ENCODE measurements at places on chromosomes 1 and 21. TPM values are rescaled to one million over a fixed set of nuclear protein-coding genes. Genes with fewer than 3 reads are reported as not detected.

DNA sequence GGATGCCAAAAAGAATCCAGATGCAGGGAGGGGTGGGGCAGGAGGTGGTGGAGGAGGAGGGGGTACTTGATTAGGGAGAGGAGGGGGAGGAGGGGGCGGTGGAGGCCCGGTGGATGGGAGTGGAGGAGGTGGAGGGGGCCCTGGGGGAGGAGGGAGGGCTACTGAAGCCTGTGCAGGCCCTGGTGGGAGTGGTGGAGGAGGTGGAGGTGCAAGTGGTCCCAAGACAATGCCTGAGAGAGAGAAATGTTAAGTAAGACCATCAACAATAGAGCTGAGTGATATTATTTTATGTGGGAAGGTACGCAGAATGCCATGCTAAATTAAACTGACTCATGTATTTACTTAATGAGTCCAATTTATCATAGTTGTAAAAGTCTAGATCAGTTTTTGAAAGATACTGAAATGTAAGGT is 86.8 kb upstream of the LBR start:
- no peak for DNase-seq

C1orf141 gene
- not detected for total RNA-seq

THEM4 gene
- 6.3 TPM for total RNA-seq

GRCh38 chr1:8671306-8671917 is 146.0 kb downstream of the RERE start:
- DNase-seq = peak; percentile 83

- DNase-seq = no peak
Observed at GRCh38 chr1:232450615-232451014, 179.3 kb downstream of the SIPA1L2 start.

- peak; percentile 73 for DNase-seq
Observed at GRCh38 chr1:100443811-100444571, 91.7 kb downstream of the CDC14A start.

STYXL2 gene
- not detected for total RNA-seq
